Activated T-cell treated with anti-CD3 and anti-CD28 coated beads for 4 hours (primary cell): ENCODE measurements at places on chromosomes 4 and X.

DNA sequence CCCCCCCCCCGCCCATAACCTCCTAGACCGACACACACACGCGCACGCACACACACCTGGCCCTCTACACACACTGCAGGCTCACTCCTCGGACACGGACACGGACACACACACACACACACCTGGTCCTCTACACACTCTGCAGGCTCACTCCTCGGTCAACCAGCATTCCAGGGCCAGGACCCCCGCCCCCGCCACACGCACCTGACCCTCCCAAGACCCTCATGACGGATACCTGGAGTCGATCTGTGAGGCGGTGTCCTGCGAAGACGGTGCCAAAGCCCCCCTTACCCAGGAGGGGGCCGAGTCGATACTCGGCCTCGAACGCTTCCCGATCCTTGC lies 552 bp downstream of the PIM2 start:
- no peak for DNase-seq

DNA sequence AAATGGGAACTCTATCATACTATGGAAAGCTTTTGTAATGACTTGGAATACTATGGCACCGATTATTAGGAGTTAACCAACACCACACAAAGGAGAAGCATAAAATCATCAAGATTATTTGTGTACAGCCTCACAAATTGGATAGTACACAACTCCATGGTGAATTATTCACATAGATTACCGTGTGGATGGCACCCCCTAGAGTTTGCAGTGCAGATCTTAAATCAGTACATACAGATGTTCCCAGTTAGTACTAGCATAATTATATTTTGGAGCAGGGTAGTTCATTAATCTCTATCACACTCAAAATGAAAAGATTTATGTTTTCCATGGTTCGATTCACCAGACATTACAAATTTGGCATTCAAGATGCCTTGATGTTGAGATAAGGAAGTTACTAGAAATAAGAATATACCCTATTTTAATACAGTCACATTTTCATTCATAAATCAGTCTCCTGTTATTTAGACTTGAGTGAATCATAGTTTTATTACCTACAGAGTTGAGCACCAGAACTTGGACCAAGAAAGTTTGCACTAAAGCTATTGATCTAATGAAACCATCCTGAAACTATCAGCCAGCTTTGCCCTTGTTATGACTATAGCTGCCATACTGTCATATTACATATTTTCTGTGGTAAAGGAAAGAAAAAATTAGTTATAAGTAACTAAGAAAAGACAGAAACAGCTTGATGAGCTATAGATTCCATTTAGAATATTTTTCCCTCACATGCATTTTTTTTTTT lies 531.8 kb downstream of the GLUD2 start:
- no peak for DNase-seq

- no peak for DNase-seq
Measured at GRCh38 chr4:104870495-104871233, 276.0 kb upstream of the TET2 start.

DNA sequence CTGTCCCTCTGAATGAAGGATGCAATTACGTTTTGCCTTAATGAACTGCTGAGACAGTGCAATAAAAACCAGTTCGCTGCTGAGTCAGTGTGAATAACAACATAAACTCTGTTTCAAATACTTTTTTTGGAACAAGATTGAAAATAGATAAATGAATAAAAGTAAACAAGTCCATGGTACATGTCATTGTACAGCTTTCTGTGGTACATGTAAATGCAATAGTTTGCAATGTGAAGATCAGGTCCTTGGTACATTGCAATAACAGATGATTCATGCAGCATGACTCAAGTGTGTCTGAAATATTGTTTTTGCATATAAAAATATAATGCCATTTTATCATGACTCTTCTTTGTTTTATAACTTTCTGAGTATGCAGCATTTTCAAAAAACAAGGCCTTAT lies 193.4 kb upstream of the PACRGL start:
- no peak for DNase-seq

- no peak for DNase-seq
Measured at GRCh38 chr4:12852338-12853307, 631.5 kb downstream of the RAB28 start.

DNA sequence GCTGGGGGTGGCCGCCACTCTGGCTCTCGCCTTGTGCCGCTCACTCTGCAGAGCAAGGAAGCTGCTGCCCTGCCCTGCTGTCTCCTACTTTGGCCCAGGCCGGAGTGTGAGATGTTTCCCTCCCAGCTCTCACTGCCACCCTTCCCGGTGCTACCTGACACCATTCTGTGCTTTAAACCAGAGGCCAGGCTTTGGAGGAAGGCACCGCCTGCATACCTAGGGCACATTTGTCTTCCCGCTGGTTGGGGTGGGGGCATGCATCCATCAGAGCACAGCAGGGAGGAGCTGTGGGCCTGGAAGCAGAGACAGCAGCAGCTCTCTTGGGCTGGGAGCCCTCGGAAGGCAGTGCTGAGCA lies 96.9 kb upstream of the PSAPL1 start:
- no peak for DNase-seq
